NCI-H2029 (cell line): ENCODE measurements at places on chromosomes 12 and 14.

DNA sequence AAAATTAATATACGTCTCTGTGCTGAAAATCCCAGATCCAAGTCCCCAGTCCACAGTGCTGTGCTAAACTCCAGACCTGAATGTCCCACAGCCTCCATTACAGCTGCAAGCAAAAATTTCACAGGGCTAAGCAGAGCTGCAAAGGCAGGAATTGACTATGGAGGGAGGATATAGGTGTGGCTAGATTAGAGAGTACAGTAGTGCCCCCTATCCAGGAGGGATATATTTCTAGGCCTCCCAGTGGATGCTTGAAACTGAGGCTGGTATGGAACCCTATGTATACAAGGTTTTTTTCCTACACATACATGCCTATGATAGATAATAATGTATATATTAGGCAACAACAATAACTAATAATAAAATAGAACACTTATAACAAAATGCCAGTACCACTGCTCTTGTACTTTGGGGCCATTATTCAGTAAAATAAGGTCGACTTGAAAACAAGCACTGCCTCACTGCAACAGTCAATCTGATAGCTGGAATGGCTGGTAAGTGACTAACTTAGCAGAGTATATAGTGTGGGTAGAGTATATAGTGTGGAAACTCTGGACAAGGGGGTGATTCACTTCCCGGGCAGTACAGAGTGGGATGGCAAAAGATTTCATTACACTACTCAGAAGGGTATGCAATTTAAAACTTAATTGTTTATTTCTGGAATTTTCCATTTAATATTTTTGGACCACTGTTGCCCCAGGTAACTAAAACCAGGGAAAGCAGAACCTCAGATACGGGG, 82.7 kb downstream of the C14orf132 start:
- no peak for DNase-seq

DNA sequence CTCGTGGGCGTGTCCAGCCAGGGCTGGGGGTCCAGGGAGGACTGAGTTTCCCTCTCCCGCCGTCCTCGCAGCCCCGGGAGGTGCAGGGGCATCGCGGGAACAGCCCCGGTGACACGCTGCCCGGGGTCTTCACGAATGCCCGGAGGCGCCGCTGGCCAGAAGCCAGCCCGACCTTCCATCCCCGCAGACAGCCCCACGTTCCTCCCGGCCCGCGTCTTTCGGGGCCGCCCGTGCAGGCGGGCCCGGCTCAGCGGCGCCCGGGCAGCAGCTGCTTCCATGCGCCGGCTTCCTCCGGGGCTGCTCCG, 827 bp upstream of the TEDC1 start:
- DNase-seq, result no peak

DNA sequence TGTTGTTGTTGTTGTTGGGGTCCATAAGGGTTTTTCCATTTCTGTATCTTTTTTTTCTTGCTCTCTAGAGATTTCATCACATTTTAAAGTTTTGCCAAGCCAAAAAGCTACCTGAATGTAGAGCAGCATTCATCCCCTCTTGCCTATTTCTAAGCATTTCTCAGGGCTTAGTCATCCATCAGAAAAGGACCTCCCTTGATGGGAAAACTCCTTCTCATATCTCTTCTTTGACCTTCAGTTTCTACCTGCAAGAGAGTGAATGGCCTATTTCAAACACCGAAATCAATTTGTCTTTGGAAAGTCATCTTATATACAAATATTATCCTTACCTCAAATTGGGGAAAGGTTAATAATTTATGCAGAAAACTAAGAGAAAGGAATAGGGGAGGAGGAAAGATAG, 4.5 kb downstream of the MYBPC1 start:
- no peak for DNase-seq

DNA sequence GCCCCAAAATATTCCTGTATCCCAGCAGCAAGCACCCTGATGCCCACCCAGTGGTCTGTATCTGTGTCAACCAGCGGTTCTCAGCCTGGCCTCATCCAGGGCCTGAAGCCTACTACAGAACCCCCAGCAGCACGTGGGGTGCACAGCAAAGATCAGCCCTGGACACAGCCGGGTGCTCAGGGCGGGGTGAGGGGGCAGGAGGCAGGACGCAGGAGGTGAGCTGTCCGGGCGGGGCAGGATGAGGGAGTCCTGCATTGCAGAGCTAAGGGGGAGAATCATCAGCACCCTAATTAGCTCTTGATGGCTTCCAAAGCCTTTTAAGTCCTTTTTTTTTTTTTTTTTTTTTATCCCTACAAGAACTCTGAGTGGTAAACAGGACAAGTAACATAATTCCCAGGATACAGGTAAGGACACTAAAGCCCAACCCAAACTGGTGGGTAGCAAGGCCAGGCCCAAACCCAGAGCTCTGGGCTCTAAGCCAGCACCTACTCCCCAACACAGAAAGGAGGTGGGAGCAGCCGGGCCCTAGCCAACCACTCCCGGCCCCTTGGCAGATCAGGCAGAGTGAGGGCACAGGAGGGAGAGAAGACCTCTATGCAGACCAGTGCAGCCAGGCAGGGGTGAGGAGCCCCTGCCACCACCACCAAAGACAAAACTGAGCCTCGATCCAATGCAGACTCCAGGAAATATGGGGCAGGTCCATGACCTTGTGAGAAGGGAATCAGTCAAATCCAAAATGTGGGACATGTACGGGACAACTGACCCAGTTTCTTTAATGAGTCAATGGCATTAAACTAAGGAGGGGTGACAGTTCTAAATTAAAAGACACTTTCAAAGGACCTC, 32.3 kb upstream of the EIF5 start:
- no peak for DNase-seq

DNA sequence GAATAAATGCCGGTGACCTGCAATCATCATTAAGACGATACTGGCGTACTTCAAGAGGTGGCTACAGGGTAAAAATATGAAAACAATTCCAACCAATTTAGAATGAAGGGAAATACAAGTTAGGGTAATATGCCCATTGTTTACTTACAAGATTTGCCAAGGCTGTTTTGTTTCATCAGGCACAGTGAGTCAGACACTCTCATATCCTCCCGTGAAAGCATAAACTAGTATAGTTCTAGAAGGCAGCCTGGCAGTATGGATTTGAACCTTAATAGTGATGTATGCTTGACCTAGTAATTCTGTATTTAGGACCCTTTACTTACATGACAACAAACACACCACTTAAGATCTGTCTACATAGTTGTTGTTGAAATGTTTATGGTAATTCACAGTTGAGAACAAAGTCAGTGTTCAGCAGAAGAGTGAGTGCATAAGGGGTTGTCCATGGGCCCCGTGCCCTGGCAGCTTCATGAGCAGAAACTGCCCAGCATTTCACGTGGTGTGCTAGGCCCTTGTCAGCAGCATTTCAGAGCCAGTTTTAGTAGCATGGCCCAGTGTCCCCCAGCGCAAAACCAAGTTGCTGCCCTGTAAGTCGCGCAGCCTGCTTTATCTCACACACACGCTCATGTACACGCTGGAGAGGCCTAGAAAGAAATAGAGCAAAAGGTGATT, 80.8 kb downstream of the EP400 start:
- no peak for DNase-seq

DNA sequence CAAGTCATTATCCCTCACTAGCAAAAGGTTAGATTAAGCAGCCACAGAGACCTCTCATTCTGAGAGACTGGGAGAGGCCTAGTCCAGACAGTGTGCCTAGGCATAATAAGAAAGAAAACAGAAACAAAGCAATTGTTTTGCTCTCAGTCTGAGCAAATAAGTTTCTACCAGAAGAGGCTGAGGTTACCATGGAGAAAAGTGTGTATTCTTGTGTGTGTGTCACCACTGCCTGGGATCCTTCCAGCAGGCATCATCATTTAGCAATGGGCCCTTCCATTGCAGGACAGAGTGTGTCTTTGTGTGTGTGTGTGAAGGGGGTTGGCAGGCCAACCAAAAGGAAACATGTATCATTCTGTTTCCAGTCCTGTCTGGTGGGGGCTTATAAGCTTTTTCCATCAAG, 3.7 kb downstream of the EFS start:
- DNase-seq, result peak; percentile 46

DNA sequence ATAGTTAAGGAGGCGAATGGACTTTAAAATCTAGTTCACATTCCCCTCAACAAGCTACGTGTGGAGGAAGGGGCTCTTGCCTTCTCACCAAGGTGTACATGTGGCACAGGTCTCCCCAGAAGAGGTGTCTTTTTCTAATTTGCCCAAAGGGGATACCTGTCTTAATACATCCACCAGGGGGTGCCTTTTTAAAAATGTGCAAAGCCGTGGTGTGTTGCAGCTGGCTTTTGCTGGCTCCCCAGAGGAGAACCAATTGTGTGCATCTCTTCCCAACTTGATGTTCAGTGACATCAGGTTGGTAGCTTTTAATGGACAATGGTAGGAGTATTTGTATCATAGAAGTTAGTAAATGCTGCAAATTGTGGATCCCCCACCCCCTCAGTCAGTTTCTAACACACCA, 33.8 kb downstream of the CREBL2 start:
- no peak for DNase-seq

GRCh38 chr12:100643246-100643645, 69.8 kb downstream of the GAS2L3 start:
- peak; percentile 66 for DNase-seq

DNA sequence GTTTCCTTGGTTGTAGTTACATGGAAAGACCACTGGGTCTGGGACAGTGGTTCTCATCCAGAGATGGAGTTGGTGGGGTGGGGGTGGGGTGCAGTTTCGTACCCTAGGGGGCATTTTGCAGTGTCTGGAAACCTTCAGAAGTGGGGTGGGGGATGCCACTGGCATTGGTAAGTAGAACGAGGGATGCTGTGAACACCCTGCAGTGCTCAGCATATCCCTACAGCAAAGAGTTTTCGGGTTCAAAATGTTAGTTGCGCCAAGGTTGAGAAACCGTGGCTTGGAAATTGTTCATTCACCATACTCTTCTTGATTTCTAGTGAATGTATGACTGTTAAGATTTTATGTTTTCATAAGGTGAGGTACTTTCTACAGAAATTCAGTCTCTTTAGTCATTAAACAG, 28.7 kb downstream of the TRAF3 start:
- no peak for DNase-seq

GRCh38 chr14:30621354-30621939, 672 bp upstream of the SCFD1 start:
- no peak for DNase-seq

- DNase-seq, result no peak
Measured at GRCh38 chr12:124842073-124842749, 21.5 kb downstream of the SCARB1 start.

- peak; percentile 81 for DNase-seq
Measured at GRCh38 chr12:118120579-118121363, 15.2 kb upstream of the PEBP1 start.

DNA sequence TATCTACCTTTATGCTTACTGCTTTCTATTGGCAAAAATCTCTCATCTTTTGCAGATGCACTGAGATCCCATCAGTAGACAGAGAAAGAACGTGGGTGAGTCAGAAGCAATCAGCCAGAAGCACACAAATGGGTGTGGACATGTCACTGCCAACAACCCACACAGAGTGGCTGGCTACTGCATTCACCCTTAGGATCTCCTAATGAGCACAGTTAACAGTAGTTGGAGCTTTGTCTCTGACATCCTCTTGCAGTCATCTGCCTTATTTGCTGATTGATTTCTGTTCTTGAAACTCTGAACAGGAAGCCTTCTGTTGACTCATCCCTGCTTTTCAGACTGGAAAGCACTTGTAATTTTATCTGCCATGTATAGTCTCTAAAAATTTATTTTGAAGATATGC, 117.2 kb downstream of the RGS6 start:
- no peak for DNase-seq

- no peak for DNase-seq
Measured at GRCh38 chr14:32738206-32738871, 200.3 kb upstream of the NPAS3 start.

GRCh38 chr12:118981285-118982211, at the start of gene SRRM4:
TSS of gene SRRM4 (plus strand) at chr12:118981541. CDS start at chr12:118981883, 342 bp downstream.
- DNase-seq, result peak; percentile 94

DNA sequence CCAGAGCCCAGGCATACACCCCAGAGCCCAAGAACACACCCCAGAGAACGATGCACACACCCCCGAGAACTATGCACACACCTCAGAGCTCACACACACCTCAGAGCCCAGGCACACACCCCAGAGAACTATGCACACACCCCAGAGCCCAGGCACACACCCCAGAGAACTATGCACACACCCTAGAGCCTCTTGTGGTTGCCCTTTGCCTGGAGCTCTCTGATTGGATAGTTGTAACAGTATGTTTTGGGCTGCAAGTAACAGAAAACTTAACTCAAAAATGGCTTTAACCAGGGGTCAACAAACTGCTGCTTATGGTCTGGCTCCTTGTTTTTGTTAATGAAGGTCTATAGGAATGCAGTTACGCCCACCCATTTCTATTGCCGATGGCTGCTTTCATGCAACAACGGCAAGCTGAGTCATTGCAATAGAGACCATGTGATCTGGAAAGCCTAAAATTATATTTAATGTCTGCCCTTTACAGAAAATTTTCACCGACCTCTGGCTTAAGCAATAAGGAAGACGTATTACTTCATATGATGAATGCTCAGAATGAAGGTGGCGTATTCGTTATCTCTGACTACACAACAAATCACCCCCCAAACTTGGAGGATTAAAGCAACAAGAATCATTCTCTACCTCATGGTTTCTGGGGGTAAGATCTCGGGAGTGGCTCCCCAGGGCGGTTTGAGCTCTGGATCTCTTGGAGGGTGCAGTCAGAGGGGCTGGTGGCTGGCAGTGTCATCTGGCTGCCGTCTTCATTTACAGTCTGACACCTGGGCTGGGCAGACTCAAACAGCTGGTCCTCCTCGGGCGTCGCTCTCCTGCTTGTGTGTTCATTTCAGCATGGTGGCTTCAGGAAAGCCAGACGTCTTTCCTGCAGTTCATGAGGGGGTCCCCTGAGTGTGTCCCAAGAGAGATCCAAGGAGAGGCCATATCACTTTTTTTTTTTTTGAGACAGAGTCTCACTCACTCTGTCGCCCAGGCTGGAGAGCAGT, 66.3 kb upstream of the NCOR2 start:
- DNase-seq, result no peak

DNA sequence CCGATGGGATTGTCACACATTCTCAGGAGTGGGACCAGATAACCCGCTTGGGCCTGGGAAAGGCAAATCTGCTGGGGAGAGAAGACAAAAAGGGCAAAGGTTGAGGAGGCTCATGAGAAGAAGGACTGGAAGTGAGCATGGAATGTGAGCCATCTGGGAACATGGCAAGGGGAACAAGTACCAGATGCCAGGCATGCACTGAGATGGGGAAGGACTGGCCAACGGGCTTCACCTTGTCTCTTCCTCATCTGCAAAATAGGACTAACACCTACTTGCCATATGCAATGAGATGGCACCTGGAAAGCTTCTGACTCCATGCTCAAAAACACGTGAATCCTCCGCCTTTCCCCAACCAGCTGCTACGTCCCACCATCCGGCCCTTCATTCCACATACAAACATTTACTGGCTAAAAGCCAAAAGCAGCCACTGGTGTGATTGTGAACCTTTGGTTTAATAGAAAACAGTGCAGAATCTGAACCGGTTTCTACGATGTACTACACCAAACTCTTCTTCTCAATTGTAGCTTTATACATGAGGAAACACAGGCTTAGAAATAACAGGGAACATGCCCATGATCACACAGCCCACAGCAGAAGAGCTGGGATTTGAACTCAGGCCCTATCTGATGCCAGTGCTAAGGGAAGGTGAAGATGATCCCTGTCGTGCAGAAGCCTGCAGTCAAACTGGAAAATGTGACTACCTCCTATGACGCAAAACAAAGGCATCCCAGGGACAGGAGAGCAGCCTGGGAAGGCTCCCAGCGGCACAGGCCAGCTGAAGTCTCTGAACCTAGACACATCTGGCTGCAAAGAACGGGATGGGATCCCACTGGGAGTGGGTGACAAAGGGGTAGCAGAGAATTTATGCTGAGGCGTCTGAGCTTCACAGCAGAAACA, 112.1 kb downstream of the TTC7B start:
- DNase-seq, result no peak
